Kidney (tissue), 22 donors: ENCODE measurements at places on chromosomes 7 and 10. TPM values are rescaled to one million over a fixed set of nuclear protein-coding genes. Genes with fewer than 3 reads are reported as not detected.

- no peak overlapping the region for H3K27ac ChIP-seq
- H3K4me1 ChIP-seq: no peaks in the 10 kb centered on the region
- no peaks in the 10 kb centered on the region for H3K27me3 ChIP-seq
- no peak overlapping the region for H3K4me3 ChIP-seq
Observed at GRCh38 chr10:92381543-92381954, 90.6 kb downstream of the MARCHF5 start.

The ZCWPW1 gene
- 3.0 TPM for total RNA-seq

DNA sequence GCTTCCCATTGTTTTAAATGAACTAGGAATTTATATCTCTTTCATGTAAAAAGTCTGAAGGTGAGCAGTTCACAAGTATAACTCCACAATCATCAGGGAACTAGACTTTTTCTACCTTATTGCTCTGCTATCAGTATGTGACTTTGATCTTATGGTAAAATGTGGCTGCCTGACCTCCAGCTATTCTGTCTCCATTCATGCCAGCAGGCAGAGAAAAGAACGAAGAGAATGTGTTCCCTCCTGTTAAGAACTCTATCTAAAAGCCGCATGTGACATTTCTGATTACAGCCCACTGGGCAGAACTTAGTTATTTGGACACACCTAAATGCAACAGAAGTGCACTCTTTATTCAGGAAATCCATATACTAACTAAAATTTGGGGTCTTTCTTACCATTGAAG is 102.8 kb upstream of the MBL2 start:
- H3K36me3 ChIP-seq: no peaks in the 10 kb centered on the region
- H3K27me3 ChIP-seq: no peaks in the 10 kb centered on the region
- no peaks in the 10 kb centered on the region for H3K4me1 ChIP-seq
- no peak overlapping the region for H3K4me3 ChIP-seq
- no peak overlapping the region for H3K27ac ChIP-seq

GRCh38 chr10:79103129-79103528 is 34.4 kb downstream of the ZMIZ1 start:
- H3K27ac ChIP-seq: peak overlapping the region; percentile 90
- no peaks in the 10 kb centered on the region for H3K36me3 ChIP-seq
- H3K27me3 ChIP-seq: no peaks in the 10 kb centered on the region
- no peak overlapping the region for H3K4me3 ChIP-seq

DNA sequence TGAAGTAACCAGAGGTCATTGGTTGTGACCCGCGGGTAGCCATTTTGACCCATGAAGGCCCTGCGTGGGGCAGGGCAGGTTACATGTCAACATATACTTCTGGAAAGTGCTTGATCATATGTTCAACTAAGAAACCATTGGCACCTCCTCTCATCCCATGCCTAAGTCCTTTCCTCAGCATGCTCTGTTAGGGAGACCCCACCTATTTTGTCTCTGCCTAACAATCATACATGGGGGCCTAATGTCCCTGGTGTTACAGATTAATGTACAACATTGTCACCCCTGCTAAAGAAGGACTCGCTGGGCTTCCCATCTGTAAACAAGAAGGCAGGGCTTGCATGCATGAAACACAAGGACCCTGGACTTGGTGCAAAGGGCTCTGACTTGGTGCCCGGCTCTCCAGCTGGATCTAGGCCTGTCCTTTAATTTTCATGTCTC is 133.7 kb upstream of the TNS3 start:
- H3K36me3 ChIP-seq: no peaks in the 10 kb centered on the region
- no peaks in the 10 kb centered on the region for H3K27me3 ChIP-seq
- peaks cover 13% of the 10 kb centered on the region for H3K4me1 ChIP-seq

DNA sequence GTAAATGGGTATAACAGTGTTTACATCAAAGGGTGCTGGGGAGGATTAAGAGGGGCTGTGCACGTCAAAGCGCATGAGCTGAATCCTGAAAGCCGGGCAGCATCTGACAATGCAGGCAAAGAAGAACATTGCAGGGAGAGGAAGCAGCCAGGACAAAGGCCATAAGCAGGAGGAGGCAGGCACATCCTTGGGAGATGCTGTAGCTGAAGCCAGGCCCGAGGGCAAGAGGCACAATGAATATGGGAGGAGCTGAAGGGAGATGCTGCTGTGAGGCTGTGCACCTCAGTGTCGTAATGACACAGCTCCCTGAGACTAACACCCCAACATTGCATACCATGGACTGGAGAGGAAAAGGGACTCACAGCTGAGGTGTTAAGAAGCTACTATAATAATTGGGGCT is 129.2 kb downstream of the BTAF1 start:
- no peak overlapping the region for H3K4me3 ChIP-seq
- H3K4me1 ChIP-seq: peaks cover 3% of the 10 kb centered on the region
- H3K27me3 ChIP-seq: no peaks in the 10 kb centered on the region
- H3K36me3 ChIP-seq: peaks cover 3% of the 10 kb centered on the region
- DNase-seq: no peak
- H3K27ac ChIP-seq: no peak overlapping the region

DNA sequence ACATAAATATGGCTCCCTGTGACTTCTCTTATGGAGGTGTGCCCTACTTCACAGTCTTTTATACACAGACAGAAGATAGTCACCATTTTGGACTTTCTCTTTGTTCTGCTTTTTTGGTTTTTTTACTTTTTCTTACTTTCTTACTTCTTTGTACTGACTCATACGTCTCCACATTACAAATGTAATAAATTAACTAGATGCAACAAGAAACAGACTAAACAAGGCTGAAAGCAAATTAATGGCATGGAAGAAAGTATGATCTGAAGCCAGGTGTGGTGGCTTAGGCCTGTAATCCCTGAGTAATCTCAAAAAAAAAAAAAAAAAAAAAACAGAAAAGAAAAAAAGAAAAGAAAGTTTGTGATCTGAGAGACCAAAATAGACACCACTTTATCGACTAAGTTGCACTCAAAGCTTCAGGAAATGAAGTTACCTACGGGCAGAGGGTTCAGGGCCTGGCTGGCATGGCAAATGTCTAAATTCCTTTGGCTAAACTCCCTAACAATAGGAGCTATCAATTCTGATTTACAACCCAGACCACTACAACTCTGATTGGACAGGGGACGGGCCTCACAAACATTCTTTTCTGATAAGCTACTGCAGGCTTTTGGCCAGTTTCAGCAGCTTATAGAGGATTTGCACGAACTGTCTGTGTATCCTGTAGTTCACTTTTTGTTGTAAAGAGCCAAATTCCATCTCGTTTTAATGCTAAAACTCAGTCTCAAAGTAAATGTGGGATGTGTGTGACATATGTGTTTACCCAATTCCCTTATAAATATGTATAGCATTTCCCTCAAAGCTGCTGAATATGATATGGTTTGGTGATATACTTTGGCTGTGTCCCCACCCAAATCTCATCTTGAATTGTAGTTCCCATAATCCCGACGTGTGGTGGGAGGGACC is 129.1 kb downstream of the SEPTIN14 start:
- no peak overlapping the region for H3K27ac ChIP-seq
- H3K27me3 ChIP-seq: no peaks in the 10 kb centered on the region
- peak; percentile 35 for DNase-seq
- no peaks in the 10 kb centered on the region for H3K4me1 ChIP-seq

DNA sequence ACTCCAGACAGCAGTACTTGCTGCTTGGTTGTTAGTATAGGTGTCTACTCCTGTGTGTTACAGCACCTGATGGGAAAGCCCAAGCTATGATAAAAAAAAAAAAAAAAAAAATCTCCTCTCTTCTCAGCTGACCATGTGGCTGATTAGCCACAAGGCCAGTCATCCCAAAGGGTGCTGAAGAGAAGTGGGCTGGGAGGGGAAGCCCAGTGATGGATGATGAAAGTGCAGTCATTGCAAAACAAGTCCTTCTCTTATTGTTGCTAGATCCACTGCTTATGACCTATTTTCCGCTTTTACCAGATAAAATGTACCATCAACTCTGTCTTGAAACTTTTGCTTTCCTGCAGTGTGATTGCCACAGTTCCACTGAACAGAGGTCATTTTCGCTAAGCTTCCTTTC is 1092.5 kb upstream of the C7orf33 start:
- H3K27ac ChIP-seq: no peak overlapping the region
- H3K4me1 ChIP-seq: no peaks in the 10 kb centered on the region
- H3K4me3 ChIP-seq: no peak overlapping the region
- no peaks in the 10 kb centered on the region for H3K36me3 ChIP-seq
- no peaks in the 10 kb centered on the region for H3K27me3 ChIP-seq

The CALCR gene
- total RNA-seq: 5.3 TPM

DNA sequence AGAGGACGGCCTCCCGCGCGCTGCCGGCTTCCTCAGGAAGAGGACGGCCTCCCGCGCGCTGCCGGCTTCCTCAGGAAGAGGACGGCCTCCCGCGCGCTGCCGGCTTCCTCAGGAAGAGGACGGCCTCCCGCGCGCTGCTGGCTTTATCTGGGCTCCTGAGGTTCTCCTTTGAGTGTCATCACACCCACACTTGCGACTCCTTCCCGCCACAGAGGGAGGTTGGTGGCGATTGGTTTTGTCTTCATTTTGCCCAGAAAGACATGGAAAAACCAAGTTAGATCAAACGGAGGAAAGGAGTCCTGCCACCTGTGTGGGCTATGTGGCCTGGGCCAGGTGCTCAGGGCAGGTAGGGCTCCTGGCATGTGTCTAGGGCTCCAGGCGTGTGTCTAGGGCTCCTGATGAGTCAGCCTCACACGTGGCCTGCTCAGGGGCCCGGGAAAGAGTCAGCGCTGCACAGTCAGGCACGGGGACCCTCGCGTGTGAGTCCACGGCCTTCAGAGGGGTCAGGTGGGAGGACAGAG is 138.0 kb downstream of the VIPR2 start:
- DNase-seq: no peak
- H3K4me1 ChIP-seq: no peaks in the 10 kb centered on the region
- H3K27ac ChIP-seq: no peak overlapping the region
- no peaks in the 10 kb centered on the region for H3K27me3 ChIP-seq
- no peaks in the 10 kb centered on the region for H3K36me3 ChIP-seq

DNA sequence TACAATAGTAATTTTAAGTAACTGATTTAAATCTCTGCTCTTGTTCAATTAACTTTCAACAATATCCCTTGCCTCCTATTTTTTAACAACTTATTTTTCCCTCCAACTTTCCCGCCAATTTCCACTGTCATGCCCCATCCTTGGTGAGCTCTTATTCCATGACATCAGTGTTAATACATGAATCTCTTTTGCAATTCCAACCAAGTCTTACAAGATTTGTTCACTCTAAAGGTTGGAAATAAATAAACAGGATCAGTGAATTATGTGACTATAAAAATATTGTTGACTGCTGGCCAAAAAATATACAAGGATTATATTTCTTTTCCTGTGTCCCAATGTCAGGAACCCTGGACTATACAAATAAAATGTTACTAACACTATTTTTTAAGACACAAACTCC is 21.0 kb upstream of the AGMO start:
- no peak for DNase-seq
- H3K36me3 ChIP-seq: no peaks in the 10 kb centered on the region
- H3K4me1 ChIP-seq: no peaks in the 10 kb centered on the region
- no peaks in the 10 kb centered on the region for H3K27me3 ChIP-seq
- H3K4me3 ChIP-seq: no peak overlapping the region
- H3K27ac ChIP-seq: no peak overlapping the region

DNA sequence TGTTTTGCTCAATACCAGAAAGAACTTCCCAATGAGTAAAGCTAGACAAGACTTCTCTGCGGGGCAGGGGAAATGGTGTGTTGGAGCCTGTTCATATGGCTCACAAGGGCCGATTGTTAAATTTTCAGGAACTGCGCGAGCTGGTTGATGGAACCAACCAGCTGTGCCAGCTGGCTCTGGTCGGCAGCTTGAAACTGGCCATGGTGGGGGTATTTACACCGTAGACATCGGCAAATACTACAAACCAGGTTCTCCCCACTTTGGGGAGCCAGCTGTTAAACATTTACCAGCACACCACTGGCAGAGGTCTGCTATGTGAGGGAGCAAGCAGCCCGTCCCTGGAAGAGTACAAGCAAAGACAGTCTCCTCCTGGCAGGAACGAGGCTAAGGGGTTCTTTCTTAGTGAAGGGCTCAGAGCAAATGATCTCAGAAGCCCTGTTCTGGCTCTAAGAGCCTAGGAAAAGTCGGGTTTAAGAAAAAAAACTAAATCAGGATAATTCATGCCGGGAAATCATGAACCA is 8.8 kb upstream of the ZMIZ1 start:
- peaks cover 2% of the 10 kb centered on the region for H3K4me1 ChIP-seq
- no peak for DNase-seq

The TFR2 gene
- total RNA-seq: 0.79 TPM

DNA sequence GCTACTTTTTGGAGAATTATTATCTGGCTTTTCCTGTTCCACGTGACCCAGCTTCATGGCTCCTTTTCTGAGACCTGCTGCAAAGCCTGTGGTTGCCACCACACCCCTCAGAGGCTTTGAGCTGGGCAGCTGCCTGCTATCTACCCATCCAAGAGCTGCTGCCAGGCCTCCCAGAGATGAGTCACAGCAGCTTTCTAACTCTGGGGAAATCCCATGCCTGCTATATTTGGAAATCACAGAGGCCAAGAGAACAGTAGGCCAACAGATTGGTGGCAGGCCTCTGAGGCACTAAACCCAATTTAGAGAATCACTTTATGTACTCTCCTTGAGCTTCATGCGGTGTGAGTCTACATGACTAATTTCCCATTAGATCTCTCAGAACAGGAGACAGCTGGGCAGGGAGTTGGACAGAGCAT is 35.2 kb downstream of the SGCE start:
- no peaks in the 10 kb centered on the region for H3K4me1 ChIP-seq
- no peak overlapping the region for H3K27ac ChIP-seq
- no peaks in the 10 kb centered on the region for H3K27me3 ChIP-seq
- DNase-seq: peak; percentile 81
- no peak overlapping the region for H3K4me3 ChIP-seq

The CTAGE4 gene
- total RNA-seq: 4.9 TPM

DNA sequence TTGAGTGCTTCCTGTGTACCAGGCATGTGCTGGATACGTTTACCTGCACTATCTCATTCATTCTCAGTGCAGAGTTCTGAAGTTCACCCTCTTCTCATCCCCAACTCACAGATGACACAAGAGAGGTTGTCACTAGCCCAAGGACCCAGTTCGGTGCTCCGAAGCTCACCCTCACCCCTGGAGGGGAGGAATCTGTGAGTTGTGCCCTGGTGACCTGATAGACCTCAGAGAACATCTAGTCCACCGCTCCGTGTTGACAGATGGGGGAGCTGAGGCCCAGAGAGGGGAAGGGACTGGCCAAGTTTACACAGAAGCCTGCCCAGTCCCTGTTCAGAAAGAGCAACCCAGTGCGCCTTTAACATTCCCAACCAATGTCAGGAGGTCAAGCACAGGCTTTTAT is 44.8 kb upstream of the EMX2 start:
- H3K4me1 ChIP-seq: no peaks in the 10 kb centered on the region
- no peaks in the 10 kb centered on the region for H3K36me3 ChIP-seq
- no peaks in the 10 kb centered on the region for H3K27me3 ChIP-seq
- no peak overlapping the region for H3K4me3 ChIP-seq

The PRF1 gene
- 8.8 TPM for total RNA-seq
